Common myeloid progenitor, CD34-positive (primary cell): ENCODE measurements at places on chromosomes 4 and X.

DNA sequence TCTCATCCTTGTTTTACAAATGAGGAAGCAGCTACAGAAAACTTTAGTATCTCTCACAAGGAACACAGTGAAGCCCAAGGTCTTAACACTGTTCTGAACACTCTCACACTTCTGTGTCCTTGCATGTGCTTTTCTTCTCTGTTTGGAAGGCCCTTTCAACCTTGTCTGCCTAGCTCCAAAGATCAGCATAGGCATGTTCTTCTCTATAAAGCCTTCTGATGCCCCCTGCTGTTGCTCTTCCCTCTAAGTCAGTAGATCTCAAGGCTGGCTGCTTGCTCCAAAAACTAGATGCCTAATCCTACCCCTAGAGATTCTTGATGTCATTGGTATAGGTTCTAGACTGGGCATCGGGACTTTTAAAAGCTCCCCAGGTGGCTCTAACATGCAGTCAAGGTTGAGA is 5.9 kb downstream of the APOO start:
- peak; percentile 85 for DNase-seq

DNA sequence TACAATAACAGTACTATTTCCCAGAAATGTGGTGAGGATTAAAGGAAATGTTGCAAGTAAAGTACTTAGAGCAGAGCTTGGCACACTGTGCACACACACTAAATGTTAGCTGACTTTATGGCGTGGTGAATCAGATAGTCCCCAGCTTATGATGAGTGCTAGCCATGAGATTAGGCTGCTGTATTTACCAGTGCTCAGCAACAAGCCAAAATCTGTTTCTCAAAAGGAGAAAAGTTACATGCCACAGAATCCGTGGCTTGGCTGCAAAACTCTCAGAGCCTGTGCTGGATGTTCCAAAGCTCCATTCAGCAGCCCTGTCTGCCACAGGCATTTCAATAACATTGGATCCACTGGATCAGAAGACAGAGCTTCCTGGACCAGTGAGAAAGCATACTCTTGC is 12.8 kb upstream of the STBD1 start:
- no peak for DNase-seq

DNA sequence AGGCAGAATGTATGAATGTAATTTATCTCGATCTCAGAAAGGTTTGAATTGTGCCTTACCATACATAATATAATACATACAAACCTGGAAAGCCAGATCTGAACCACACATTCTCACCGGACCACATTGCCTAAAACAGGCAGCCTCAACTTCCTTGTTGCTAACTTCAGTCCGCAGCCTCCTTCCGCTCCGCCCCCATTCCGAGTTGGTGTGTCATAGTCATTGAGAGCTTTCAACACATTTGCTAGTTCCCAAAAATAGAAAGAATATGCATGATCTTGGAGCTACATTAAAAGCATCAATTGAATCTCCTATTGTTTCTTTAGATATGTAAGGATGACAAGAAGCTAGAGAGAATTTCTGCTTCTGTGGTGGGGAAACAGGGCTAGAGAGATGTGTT is 127.2 kb downstream of the ARHGEF9 start:
- DNase-seq: no peak

- DNase-seq: no peak
Measured at GRCh38 chr4:48255959-48256342, 13.7 kb downstream of the TEC start.

DNA sequence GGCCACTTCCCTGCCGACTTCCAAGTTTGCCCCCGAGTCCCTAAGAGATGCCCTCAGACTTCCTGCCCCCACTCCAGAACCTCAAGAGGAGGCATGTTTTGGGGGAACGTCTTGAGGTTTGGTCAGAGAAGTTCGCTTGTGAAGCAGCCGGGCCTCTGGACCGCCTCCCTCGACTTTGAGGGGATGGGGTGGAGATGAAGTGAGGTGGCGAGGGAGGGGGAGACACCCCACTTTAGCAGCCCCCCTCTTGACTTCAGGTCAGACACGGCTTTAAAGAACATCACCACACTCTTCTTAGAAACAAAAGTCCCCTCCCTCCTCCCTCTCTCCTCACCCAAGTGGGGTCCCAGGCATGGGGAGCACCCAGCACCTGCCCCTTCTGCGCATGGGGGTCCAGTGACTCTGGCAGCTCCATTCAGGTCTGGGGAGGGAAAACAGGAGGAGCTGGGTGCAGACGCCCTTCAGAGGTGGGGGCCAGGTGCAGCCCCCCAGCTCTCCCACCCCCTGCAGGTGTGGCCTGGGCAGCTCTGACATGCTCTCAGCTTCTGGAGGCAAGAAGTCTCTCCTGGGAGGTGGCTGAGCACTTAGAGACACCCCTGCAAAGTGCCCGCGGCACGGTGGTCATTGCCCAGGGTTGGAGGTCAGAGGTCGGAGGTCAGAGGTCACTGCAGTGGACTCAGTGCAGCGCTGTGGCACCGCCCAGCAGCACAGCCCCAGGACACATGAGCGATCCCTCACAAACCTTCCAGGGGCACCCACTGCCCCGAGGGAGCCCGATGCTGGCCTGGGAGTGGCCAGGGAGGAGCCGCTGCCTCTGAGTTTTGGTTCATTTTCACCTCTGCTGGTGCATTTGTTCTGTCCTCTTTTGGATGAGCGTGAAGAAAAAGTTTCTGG is 108.8 kb downstream of the CPZ start:
- no peak for DNase-seq

GRCh38 chrX:82458207-82458754 is 1049.8 kb upstream of the POU3F4 start:
- no peak for DNase-seq

GRCh38 chr4:20370274-20370673 is 118.6 kb downstream of the SLIT2 start:
- no peak for DNase-seq

GRCh38 chr4:176150356-176150682 is 45.1 kb downstream of the SPATA4 start:
- peak; percentile 52 for DNase-seq

DNA sequence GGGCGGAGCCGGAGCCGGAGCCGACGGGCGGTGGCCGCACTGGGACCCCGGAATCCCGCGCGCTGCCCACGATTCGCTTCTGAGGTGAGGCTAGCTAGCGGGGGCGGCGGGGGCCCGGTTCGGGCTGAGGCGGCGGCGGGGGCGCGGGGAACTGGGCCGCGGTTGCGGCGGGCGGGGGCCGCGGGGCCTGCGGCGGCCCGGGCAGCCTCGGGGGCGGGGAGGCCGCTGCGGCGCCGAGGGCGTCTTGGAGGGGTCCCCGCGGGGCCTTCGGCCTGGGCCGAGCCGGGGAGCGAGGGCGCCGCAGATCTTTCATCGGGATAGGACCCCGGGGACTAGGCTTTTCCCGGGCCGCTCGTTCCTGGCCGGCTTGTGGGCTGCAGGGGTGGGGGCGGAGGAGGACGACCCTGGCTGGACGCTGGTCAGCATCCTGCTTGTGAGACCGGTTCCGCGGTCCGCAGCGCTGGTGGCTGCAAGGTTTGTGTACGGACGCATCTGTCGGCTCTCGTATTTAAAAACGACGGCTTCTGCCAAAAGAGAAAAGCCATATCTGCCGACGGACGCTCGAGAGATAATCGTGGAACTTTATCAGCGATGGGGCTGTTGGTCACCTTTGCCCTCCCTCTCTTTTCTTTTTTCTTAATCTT is 419 bp downstream of the ADD1 start:
- no peak for DNase-seq

DNA sequence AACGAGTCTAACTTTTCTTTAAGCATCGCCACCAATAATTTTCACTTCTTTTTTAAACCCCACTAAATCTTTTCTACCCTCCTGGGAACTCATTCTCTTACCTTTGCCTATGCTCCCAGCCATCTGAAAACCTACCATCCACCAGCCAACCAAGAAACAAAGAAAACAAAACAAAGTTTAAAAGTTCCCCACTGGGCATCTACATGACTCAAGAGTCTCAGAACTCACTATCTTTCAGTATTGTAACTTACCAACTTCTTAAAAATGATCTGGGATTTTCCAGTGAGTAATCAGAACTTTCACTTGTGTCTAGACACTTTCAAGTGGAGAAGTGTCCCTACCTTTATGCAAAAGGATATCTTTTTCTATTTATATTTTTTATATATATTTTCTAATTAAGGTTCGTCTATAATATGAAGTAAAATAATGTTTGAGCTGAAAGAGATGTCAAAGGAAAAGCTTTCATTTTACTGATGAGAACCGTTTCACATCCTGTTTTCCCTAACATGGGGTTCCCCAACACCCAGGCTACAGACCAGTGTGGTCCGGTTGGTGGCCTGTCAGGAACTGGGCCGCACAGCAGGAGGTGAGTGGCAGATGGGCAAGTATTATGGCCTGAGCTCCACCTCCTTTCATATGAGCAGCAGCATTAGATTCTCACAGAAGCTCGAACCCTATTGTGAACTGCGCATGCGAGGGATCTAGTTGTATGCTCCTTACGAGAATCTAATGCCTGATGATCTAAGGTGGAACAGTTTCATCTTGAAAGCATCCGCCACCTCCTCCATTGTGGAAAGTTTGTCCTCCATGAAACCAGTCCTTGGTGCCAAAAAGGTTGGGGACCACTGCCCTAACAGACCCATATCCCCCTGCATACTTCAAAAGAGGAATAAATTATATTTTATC is 9.8 kb upstream of the TIGD2 start:
- DNase-seq: no peak

- DNase-seq: no peak
Measured at GRCh38 chr4:181213551-181213950, 1029.7 kb upstream of the TENM3 start.

GRCh38 chr4:76199664-76200211 is 13.9 kb downstream of the SCARB2 start:
- DNase-seq: peak; percentile 62

DNA sequence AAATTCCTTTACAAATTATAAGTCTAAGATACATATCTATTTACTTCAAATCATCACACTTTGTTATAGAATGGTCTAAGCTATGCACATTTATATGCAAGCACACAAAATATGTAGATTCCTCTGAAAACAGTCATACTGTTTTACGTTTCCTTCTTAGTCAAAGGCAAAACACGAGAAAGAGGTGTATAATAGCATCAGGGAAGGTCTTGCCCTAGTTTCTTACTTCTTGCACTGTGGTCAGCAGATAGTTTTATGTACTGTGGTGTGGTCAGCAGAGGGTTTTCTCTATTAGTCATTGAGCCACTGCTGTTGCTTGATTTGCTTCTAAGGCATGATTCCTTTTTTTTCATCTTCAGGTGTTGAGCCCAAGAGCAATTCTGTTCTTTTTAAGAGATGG is 117.7 kb downstream of the ADAM29 start:
- no peak for DNase-seq

DNA sequence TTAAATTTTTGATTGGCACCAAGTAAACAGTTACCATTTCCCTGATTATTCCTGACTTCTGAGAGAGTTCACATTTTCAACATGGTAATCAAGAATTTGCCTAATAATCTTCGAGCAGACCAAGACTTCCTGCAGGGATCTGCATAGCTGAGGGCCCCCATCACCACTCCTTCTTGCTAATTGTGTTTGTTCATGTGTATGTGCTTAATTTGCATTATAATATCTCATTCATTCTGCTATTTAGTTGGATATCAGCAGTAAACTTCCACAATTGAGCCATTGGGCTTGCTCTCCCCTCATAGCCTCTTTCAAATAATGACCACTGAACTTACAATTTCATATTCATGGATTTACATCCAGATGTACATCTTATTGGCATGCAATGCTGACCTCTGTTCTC is 292.5 kb downstream of the SPATA18 start:
- no peak for DNase-seq

DNA sequence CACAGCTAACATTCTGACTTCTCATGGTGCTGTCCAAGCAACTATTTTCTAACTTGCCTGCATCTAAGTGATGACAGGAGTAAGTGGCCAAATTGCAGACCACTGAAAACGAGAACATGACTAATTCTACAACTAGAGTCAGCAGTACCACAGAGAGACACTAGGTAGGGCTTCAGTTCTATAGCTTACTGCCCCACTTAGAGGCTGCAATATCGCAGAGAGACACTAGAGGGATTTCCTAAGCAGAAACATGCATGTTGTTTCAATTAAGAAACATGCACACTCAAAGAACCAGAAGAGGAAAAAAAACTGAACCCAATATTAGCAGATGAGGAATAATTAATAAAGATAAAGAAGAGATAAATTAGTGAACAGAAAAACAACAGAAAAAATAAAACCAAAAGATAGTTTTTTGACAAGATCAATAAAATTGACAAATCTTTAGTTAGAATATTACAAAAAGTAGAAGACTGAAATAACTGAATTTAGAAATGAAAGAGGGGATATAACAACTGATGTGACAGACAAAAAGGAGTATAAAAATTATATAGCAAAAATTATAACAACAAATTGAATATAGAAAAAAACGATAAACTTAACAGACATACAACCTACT is 100.8 kb downstream of the SPIN4 start:
- peak; percentile 91 for DNase-seq

DNA sequence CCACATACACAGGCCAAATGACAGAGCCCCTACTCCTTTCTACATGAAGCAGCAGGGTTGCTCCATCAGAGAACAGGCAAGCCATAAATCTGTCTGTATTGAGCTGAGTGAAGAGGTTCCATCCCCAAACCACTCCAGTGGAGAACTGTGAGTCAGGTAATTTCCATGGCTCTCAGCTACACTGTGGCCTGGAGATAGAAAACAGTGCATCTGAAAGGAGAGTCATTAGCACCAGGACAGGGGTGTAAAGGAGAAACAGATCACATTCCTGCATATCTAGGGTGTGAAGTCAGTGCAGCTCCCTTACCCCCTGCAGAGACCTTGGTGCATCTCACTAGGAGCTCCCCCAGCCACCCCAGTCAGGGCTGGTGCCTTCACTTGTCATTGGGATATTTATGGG is 314.7 kb downstream of the CHIC1 start:
- no peak for DNase-seq

- peak; percentile 81 for DNase-seq
Measured at GRCh38 chr4:140099983-140100382, 54.0 kb downstream of the MAML3 start.

DNA sequence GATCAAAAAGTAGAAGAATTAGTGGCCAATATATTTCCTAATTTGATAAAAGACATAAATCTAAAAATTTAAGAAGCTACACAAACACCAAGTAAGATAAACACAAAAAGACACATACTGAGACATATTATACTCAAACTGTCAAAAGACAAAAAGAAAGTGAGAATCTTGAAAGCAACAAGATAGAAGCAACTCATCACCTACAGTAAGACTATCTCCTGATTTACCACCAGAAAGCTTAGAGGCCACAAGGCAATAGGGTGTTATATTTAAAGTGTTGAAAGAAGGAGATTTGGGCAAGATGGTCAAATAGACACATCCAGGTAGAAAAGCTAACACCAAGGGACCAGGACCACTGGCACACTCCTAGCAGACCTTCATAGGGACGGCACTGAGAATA is 79.4 kb downstream of the ITM2A start:
- DNase-seq: no peak

GRCh38 chr4:10809905-10810304 is 125.3 kb upstream of the CLNK start:
- no peak for DNase-seq

- no peak for DNase-seq
Measured at GRCh38 chr4:147409350-147409749, 71.5 kb upstream of the EDNRA start.
